EL (cell line): ENCODE measurements at places on chromosomes 5 and 9.

DNA sequence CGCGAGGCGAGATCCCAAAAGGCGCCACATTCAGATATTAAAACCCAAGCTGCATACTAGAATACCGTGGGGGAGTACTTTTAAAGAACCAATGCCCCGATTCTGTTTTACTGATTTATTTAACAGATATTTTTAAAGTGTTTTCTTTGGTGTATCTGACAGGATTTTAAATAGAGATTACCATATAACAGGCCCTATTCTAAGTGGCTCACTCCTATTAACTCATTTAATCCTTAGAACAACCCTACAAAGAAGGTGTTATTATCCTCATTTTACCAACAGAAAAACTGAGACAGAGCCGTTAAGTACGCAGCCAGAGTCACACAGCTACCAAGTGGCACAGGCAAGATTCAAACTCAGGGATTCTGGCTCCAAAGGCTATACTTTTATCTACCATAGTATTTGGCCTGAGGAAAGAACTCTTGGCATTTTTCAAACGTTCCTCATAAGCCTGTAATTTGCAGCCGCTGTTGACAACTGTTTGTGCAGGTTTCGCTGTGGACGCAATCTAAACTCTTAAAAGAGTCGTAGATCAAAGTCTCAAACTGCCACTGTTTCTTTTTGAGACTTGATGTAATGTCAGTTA, 550 bp upstream of the TMEM245 start:
- peak; percentile 17 for DNase-seq

GRCh38 chr9:85118990-85119755, 449.6 kb downstream of the NTRK2 start:
- no peak for DNase-seq

DNA sequence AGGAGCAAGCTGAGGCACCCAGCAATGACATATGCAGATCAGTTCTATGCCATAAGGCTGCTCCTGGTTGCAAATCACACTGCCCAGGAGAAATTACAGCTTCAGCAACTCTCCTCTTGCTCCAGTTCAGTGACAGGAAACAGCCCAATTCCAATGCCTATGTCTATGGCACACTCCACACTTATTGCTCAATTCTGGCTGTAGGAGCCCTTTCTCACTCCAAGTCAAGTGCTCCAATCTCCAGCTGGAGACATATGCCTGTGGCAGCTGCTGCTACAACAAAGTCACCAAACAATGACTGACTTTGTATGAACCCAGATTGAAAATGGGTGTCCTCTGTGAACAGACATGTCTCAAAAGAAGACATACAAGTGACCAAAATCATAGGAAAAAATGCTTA, 31.8 kb upstream of the PLCXD3 start:
- DNase-seq, result no peak

DNA sequence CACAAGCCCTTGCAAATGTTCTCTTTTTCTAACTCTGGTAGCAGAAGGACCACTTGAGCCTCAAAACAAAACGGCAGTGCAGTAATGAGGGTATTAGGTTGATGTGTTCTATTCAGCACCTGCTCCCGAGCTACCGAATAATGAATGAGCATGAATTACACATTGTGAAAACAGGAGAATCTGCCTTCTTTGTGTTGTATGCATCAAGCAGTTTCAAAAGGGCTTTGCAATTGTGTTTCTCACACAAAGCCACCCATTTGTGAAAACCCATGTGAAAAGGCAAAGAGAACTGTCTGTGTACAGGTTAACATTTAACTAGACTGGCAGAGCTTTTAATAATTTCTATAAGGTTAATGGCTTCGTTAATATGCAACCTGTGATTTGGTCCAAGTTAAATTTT, 97.8 kb downstream of the STK32A start:
- DNase-seq, result no peak

DNA sequence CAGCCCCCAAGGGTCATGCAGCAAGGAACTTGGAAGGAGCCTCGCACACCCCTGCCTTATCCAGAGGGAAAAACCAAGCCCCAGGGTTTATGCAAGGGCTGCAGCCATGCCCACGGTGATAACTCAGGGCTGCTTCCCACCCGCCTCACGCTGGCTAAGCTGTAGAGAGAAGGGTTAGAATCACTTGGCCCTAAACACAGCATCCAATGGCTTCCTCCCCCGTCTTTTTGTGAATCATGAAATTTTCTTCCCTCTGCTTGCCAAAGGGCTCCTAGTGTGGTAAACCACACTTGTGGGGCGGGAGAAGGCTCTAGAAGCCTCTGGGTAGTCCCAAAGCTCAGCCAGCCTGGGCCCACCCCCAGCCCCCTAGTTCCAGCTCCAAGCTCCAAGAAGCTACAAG, 55.9 kb upstream of the ORM1 start:
- no peak for DNase-seq

- no peak for DNase-seq
Observed at GRCh38 chr5:112923148-112923917, 1.3 kb upstream of the REEP5 start.

DNA sequence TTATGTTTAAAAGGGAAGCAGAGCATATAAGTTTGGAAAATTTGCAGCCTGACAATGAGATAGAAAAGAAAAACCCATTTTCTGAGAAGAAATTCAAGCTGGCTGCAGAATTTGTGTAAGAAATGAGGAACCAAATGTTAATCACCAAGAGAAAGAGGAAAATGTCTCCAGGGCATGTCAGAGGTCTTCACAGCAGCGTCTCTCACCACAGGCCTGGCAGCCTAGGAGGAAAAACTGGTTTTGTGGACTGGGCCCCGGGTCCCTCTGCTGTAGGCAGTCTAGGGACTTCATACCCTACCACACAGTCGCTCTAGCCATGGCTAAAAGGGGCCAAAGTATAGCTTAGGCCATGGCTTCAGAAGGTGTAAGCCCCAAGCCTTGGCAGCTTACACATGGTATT, 32.1 kb upstream of the HSD17B4 start:
- DNase-seq, result no peak

DNA sequence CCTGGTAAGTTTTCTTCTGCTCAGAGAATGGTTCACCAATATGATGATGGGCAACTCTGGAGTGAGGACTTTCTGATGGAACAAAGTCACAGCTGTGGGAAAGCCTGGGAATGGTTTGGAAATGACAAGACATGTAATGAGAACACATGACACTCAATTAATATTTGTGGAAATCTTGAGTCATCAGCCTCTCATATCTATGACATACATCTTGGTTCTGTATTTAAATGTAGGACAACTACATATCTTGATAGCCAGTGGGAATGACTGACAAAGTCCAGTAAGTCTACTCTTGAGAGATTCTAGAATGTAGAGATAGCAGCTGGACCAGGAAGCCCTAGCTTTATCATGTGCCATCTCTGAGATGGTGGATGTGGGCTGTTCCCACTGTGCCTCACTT, 85.5 kb downstream of the PALM2AKAP2 start:
- DNase-seq, result no peak

- DNase-seq, result no peak
Observed at GRCh38 chr5:138824516-138824915, 50.6 kb downstream of the LRRTM2 start.

DNA sequence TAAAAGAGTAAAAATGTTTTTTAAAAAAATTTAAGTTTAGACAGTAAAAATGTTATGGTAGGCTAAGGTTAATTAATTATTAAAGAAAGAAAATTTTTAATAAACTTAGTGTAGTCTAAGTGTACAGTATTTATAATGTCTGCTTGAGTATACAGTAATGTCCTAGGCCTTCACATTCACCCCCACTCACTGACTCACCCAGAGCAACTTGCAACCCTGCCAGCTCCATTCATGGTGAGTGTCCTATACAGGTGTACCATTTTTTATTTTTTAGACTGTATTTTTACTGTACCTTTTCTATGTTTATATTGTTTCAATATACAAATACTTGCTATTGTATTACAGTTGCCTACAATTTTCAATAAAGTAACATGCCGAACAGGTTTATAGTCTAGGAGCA, 234.1 kb downstream of the AUH start:
- peak; percentile 29 for DNase-seq

GRCh38 chr9:124551472-124552272, 44.5 kb upstream of the NR5A1 start:
- DNase-seq, result peak; percentile 80

DNA sequence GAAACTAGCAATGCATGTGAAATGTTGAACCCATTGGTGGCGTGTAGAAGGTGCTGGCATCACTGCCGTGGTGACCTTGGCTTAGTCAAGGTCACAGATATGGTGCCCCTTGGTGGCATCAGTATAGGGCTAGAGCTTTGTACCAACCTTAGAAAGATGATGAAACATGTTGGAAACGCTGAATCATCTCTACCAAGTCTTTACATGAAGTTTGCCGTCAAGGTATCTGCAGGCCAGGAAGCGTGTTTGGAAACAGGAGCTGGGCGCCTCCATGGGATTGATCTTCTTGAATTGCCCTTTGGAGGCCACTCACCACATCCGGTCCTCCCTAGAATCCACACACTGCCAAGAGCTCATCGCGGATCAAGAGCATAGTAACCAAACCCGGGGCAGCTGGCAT, 16.9 kb upstream of the BOD1 start:
- DNase-seq, result no peak

GRCh38 chr9:98807814-98808195, 335 bp downstream of the GALNT12 start:
- DNase-seq, result no peak

DNA sequence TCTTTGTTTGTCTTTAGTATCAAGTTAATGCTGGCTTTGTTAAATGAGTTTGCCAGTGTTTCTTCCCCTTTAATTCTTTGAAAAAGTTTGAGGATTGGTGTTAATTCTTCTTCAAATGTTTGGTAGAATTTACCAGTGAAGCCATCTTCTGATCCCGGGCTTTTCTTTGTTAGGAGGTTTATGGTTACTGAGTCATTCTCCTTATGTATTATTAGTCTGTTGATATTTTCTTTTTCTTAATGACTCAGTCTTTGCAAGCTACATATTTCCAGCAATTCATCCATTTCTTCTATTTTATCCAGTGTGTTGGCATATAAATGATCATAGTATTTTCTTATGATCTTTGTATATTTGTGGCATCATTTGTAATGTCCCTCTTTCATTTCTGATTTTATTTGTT, 74.5 kb upstream of the SPINK5 start:
- no peak for DNase-seq

DNA sequence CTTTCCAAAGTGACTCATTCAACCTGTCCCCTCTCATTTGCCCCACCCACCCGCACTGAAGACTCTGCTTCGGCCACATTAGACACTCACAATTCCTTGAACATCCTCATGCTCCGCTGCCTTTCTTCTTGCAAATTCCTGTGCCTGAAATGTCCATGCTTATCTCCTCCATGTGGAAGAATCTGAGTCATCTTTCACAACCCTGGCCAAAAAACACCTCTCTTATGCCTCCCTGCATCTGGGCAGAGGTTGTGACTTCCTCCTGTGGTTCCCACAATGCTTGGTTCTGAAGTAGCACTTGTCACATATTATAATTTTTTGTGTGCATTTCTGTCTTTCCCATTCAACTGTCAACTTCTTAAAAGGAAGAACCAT, 238.6 kb downstream of the ENC1 start:
- no peak for DNase-seq

DNA sequence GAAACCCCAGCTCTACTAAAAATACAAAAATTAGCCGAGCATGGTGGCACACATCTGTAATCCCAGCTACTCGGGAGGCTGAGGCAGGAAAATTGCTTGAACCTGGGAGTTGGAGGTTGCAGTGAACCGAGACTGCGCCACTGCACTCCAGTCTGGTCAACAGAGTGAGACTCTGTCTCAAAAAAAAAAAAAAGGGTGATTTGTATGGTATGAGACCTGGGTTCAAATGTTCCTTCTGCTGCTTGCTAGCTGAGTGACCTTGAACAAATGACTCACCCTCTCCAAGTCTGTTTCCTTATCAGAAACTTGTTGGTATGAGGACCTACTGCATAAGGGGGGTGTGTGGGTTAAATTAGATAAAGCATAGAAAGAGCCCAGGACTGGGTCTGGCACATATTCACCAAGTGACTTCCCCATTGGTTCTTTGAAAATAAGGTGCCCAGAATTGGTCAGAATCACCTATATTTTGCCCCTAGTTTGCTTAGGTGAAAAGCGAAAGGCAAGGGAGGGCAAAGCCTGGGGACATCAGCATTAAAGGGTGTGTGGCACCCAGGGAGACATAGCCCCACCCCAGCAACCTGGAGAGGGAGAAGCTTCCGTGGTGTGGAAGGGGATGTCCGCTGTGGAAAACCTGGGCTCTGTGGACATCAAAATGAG, 9.9 kb downstream of the SLC25A25 start:
- no peak for DNase-seq

DNA sequence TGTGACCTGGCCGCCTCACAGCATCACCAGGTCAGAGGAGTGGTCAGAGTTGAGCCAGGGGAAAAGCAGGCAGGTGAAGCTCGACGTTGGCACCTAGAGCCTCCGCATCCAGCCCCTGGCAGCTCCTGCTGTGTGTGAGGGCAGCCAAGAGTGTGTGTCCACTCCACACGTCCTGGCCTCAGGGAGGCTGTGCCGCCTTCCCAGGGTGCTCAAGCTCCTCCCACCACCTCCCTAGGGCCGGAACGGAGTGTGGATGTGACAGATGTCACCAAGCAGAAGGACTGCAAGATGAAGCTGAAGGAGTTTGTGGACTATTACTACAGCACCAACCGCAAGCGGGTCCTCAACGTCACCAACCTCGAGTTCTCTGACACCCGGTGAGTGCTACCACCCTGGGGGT, 72.5 kb downstream of the PHF2 start:
- no peak for DNase-seq

- DNase-seq, result no peak
Observed at GRCh38 chr5:121741156-121741555, 110.5 kb upstream of the FTMT start.

DNA sequence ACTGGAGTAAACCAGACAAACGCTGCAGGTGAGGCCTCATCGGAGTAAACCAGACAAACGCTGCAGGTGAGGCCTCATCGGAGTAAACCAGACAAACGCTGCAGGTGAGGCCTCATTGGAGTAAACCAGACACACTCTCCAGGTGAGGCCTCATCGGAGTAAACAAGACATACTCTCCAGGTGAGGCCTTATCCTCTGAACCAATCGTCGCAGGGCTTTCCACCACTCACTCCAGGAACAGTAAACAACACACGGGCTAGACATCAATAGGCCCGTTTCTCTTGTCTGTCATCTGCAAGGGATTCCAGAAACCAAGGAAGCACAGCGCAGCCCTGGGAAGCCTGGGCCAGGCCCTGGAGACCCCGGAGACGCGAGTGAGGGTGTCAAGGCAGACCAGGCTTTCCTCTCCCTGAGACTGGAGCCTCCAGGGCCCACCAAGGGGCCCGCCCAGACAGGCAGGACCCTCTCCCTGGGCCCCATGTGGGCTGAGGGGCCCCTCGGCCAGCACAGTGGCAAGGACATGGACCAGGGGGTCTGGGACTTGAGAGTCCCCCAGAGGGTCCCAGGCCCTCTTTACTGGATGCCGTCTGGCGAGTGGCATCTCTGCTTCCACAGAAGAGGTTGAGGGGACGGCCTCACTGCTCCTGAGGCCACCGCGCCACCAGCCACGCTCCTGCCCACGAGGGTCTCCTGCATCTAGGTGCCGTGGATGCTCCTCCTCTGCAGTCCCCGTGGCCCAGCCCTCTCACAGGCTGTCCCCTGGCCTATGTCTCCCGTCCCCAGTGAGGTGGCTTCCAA, 26.4 kb upstream of the NSMF start:
- DNase-seq, result no peak
